ENCODE measurements at places on chromosomes 3 and 15. TPM values are rescaled to one million over a fixed set of nuclear protein-coding genes. Genes with fewer than 3 reads are reported as not detected.

Gene CD47
- polyA plus RNA-seq = 2.5 TPM

DNA sequence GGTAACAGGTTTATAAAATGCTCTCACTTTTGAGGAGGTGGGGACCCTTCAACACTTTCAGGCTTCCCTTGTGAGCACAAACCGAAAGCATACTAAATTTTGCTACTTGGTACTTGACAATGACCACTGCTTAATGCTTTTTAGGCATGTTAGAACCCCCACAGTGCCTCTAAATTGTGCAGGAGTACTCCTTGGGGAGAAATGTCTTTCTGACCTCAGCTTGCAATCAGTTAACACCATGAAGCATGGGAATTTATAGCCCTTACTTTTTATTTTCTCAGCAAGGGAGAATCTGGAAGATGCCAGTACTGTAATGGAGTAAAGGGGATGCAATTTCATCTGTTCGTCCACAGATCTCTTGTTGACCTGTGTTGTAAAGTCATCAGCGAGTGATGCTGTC, 308.9 kb upstream of the TBC1D5 start:
- H3K27me3 ChIP-seq = no peaks in the 10 kb centered on the region
- no peaks in the 10 kb centered on the region for H3K4me1 ChIP-seq
- DNase-seq = no peak
- H3K36me3 ChIP-seq = no peaks in the 10 kb centered on the region

GRCh38 chr15:58608129-58608590, 141.3 kb downstream of the ADAM10 start:
- H3K27me3 ChIP-seq = no peaks in the 10 kb centered on the region
- no peak overlapping the region for H3K27ac ChIP-seq
- H3K4me1 ChIP-seq = peaks cover 16% of the 10 kb centered on the region
- no peak overlapping the region for H3K4me3 ChIP-seq

GRCh38 chr15:89539027-89539426, 36.2 kb upstream of the TICRR start:
- no peaks in the 10 kb centered on the region for H3K4me1 ChIP-seq
- no peak overlapping the region for H3K27ac ChIP-seq

- no peaks in the 10 kb centered on the region for H3K4me1 ChIP-seq
- peak; percentile 35 for DNase-seq
- no peaks in the 10 kb centered on the region for H3K27me3 ChIP-seq
- no peak overlapping the region for H3K27ac ChIP-seq
- no peak overlapping the region for H3K4me3 ChIP-seq
These were observed 287.2 kb downstream of the CGGBP1 start for GRCh38 chr3:87771337-87772192.

Measured in HepG2 (cell line).